Stimulated activated CD8-positive, alpha-beta memory T cell treated with anti-CD3 and anti-CD28 coated beads, Interleukin-7, amount 100 ng/mL, for 1 hour (primary cell): ENCODE measurements at places on chromosomes 16 and 17.

- no peak for DNase-seq
Measured at GRCh38 chr16:49531931-49532840, 158.6 kb downstream of the C16orf78 start.

GRCh38 chr17:81264640-81265039 is 25.5 kb downstream of the NDUFAF8 start:
- no peak for DNase-seq

DNA sequence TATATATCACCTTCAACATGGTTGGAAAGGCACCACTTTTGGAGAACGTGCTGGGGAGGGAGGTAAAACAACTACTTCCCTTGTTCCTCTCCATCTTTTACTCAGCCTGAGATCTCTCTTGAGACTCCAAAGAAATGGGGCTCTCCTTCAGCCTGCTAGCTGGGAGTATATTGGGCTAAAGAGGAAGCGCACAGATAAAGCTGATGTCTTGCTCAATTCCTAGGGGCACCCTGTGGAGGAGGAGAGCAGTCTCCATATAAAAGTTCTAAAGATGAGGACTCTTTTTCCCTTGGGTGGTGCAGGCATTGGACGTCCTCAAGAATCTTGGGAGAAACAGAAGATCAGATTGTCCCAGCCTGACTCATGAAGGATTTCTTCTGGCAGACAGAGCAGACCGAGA is 4.6 kb upstream of the ETV4 start:
- DNase-seq = no peak

DNA sequence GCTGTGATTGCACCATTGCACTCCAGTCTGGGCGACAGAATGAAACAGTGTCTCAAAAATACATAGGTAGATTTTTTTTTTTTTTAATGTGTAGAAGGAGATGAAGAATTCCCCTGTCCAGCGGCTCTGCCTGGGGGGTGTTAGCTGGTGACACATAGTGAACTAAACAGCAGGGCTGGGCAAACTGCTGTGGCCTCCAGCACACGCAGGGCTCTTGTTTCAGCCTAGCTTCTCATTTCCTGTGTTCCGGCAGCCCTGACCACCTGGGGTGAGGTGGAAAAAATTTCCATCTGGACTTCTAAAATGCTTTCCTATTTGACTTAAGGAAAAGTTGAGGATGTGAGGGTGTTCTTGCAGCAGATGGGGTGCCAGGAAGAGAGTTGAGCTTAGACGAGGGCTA is 33.3 kb upstream of the RGS9 start:
- DNase-seq = no peak

DNA sequence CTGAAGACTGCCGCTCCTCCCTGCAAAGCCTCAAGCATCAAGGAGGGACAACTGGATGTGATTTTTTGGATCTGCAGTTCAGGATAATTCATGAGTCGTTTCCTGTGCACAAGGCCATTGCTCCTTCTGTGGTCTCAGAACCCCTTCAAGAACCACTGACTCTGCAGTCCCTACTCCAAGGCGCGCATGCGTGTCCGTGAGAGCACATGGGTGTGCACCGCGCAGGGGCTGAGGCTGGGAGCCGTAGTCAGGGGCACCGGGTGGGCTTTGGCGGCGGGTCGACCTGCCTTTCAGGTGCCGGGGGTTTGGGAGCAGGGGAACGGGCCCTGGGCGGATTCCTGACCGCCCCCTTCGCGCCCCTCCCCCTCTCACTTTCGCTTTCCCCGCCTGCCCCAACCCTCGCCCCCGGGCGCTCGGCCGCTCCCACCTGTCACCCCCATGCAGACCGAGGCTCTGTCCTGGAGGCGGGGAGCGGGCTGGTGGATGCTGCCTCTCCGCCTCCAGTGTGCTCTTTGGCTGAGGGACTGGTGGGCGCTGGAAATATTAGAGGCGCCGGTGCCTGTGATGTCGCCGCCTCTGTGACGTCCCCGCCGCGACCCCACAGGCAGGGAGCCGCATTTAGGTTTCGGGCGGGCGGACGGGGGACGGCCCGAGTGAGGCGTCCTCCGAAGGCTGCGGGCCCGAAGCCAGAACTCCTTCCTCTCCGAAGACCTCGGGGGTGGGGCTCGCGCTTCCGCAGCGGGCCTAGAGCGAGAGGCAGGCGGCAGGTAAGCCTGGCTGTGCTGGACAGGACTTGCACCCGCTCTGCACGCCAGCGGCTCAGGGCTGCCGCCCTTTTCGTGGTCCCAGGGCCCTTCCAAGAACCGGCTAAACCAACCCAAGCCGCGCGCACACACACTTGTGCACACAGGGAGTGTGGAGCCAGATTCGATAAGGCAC is at the start of gene SPATA32:
Gene SPATA32, minus strand, starts transcription at position 518 of the 939 bp plus-strand sequence. Its CDS starts 78 bp downstream, at position 440.
- no peak for DNase-seq

GRCh38 chr16:50326835-50327465 is 41.8 kb downstream of the BRD7 start:
- DNase-seq = peak; percentile 46

- DNase-seq = no peak
Measured at GRCh38 chr16:86171329-86171728, 272.4 kb downstream of the IRF8 start.

DNA sequence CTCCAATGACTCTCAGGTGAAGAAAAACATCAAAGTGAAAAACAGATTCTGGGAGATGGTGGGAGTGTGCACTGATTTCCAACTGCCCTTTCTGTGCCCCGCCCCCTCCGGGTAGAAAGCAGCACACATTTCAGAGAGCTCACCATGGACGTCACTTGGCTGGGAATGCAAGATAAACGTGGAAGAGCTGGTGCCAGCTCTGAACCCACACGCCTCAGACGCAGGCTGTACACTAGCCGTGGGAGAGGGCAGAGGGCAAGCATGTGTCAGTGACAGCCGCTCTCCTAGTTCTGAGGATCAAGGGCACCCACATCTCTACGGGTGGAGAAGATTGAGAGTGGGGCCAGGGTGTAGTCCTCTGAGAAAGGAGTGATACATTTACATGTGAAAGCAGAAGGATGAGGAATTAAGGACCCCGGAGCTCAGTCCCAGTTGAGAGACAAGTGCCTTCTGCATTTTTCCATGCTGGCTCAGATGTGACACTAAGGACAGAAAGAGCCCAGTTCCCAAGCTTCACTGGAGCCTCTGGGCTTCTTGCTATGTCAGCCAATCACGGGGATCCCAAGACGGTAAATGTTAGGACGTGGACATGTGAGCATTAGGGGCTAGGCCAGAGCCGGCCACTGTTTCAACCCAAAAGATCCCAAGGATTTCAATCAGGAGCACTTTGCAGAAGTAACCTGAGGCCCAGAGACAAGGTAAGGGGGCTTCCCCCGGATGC is 101.3 kb downstream of the ZFHX3 start:
- DNase-seq = no peak

- DNase-seq = no peak
Measured at GRCh38 chr17:3544365-3544764, 13.2 kb downstream of the TRPV3 start.

- DNase-seq = no peak
Measured at GRCh38 chr17:68592009-68592408, 9.2 kb downstream of the FAM20A start.

- DNase-seq = no peak
Measured at GRCh38 chr17:73582359-73582758, 61.9 kb downstream of the SDK2 start.

GRCh38 chr17:17096438-17097178 is 54.4 kb downstream of the MPRIP start:
- DNase-seq = no peak

GRCh38 chr17:4479982-4480751 is 18.5 kb upstream of the SPNS2 start:
- no peak for DNase-seq

GRCh38 chr17:3008336-3009288 is 54.8 kb downstream of the OR1D5 start:
- DNase-seq = no peak

GRCh38 chr17:6048486-6048885 is 21.7 kb upstream of the WSCD1 start:
- DNase-seq = no peak

- DNase-seq = no peak
Measured at GRCh38 chr16:66328282-66328681, 38.2 kb upstream of the CDH5 start.

DNA sequence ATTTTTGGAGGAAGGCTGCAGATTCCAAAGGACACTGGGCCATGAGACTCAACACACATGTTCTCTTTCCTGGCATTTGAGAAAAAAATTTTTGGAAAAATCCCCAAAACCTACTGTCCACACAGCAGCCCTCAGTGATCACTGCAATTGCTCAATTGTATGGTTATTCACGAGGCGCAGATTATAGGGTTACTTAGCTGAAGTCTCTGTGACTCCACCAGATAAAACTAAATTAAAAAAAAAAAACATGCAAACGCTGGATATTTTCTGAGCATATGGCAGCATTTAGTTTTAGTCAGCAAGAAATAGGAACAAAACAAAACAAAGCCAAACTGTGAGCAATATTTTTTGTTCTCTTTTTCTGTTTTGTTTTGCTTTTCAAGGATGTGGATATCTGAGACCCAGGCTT is 83.8 kb upstream of the FAM20A start:
- DNase-seq = no peak

DNA sequence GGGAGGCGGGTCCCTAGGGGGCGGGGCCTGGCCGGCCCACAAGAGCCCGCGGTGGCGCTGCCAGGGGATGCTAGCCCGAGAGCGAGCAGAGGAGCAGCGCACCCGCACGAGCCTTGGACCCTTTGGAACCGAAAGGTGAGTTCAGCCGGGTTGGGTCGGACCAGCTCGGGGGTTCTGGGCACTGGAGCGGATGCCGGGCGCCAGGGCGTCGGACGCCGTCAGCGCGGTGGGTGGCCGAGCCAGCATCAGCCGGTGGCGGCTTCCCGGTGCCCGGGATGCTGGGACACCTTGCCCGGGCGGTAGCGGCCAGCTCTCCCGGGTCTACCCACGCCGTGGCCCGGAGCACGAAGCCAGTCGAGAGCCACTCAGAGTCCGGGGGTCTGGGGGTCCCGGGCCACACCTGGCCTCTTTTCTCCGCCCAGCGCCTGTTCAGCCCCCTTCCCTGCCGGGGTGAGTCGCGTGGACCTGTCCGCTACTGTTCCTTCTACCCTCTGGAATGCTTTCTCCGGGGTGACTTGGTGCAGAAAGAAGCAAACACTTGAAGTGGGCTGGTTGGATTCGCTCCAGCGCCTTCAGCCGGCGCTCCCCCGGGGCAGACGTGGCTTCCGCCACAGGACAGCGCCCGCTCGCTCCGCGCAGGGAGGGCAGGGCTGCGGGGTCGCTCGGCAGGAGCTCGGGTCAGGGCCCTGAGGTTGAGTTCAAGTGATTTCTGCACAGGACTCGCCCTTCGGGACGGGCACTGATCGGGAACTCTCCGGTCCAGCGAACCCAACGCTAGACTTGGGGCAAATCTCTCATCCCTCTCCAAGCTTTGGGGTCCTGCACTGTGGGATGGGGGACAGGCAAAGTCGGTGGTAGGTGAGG is at the start of gene SCNN1G:
Gene SCNN1G, plus strand, starts transcription at position 67 of the 864 bp plus-strand sequence. CDS start 3,527 bp downstream, outside the sequence.
- no peak for DNase-seq

DNA sequence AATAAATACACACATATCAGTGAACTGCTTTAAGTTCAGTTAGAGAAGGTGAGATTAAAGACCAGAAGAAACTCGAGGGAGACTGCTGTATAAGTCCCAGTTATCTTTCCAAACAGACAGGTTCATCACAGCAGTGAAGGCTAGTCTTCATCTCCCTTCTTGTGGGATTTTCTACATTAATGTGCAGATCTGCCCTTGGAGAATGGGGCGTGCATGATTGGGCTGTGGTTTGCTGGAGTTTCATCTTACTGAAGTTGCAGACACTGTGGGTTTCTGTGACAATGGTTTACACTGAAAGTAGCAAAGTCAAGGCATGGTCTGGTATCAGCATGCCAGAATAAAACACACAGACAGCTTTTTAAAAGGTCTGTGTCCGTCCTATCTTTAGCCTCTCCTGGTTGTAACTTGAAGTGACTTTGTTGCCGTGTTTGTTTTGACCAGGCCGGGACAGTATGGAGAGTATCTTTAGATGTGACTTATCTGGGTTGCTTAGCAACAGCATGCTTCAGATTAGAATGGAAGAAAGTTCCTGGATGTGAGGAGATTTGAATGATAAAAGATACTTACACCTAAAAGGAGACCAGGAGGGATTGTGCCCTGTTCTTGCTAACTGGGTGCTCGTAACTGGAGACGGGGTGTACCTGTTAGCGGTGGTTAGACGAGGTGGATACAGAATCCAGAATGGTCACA is 16.1 kb downstream of the NAA60 start:
- DNase-seq = no peak

DNA sequence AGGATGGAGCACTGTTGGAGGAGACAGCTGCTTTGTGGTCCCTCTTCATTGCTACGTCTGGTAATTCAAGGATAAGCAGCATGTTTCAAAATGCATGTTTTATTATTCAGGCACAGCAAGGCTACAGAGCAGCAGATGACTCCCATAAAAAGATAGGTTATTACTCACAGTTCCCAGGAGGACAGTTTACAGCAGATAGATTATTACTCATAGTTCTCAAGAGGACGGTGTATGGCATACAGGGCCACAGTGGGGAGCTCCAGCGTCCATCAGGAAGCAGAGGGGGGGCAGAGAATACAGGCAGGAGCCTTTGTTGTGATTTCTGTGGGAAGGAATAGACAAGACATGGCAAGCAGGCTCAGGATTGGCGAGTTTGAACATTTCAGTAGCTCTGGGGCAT is 72.9 kb downstream of the DNAH9 start:
- no peak for DNase-seq

DNA sequence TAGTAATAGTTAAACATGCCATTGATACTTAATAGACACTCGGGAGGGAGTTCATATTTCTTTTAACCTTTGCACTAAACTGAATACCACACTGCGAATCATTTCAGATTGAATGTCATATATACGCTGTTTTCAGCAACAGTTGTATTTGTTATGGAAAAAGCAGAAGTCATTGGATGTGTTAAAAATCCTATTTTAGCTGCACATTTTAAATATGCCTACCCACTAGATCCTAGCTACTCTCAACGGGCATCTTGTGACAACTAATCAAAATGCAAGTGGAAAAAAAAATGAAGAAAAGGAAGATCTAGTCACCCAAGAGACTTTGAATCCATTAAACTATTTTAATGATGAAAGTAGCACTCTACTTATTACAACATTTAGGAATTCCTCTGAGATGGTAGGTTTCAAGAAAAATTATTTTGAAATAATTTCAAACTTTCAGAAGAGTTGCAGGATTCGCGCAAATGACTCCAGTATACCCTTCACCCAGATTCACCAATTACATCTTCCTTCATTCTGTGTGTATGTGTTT is 51.4 kb upstream of the MNT start:
- no peak for DNase-seq

DNA sequence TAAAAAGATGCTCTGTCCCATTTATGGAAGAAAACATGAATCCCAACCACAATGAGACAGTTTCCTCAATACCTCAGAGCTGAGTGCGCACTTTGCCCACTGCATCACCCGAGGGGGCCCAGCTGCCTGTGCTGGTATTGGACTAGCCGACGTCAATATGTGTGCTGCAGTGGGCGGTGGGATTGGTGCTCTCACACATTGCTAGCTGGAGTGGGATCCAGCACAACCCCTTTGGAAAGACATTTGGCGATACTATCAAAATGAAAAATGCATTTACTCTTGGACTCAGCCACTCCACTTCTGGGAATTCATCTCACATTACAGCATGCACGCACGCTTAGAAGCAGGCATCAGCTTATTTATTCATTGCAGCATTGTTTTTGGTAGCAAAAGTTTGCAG is 289.2 kb upstream of the FOXF1 start:
- DNase-seq = no peak

- no peak for DNase-seq
Measured at GRCh38 chr16:27701381-27701780, 151.4 kb downstream of the KATNIP start.

GRCh38 chr17:49676276-49676868 is 1.5 kb downstream of the SPOP start:
- DNase-seq = no peak

- DNase-seq = no peak
Measured at GRCh38 chr16:81061307-81061640, 15.8 kb downstream of the C16orf46 start.

GRCh38 chr16:14409563-14409962 is 220.5 kb downstream of the PARN start:
- no peak for DNase-seq
